Stimulated activated CD8-positive, alpha-beta memory T cell treated with anti-CD3 and anti-CD28 coated beads, Interleukin-4, amount 100 ng/mL, for 48 hours (primary cell): ENCODE measurements at places on chromosomes 3 and 15.

DNA sequence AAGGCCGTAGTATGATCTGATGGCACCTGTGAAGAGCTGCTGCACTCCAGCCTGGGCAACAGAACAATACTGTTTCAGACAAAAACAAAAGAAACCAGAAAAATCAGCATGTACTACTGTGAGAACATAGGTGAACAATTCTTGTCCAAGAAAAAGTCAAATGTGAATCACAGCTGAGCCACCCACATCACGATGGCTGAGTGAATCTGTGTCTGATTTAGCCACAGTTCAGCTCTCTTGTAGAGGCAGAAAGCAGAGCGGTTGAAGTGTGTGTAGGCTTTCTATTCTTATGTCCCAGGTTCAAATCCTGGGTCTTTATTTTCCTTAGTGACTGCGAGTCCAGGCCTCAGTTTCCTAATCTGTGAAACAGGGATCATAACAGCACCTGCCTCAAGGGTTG is 4.4 kb upstream of the FURIN start:
- DNase-seq: no peak

DNA sequence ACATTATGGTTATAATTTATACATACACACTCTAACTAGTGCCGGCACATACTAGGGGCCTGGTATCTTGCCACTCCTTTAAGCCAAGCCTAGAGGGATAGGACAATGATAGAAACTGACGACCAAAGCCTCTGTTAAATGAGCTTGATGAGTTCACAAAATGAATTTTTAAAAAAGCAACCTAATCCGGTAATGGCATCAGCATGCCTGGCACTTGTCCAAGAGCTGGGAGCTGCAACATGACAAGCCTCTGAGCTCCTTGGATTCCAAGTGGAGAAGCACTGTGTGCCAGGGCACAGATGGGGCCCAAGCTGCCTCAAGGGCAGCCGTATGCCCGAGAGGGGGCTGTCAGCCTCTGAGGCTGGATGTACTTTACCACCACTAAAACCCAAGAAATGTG is 9.7 kb downstream of the ETV5 start:
- DNase-seq: no peak

DNA sequence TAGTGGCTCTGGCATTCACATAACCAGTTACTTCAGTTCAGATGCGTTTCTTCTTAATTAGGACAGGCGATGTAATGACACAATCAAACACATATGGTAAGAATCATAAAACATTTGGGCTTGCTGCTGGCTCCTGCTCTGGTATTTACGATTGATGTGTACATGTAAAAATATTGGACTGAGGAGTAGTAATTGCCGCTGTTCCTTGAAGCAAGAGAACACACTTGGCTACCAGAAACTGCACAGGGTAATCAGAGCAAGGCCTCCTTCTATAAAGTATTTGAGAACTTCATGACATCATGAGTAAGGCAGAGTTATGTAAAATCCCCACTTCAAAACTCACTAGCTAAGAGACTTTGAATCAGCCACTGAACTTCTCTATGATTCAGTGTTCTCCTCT is 158.1 kb downstream of the SSR3 start:
- no peak for DNase-seq

DNA sequence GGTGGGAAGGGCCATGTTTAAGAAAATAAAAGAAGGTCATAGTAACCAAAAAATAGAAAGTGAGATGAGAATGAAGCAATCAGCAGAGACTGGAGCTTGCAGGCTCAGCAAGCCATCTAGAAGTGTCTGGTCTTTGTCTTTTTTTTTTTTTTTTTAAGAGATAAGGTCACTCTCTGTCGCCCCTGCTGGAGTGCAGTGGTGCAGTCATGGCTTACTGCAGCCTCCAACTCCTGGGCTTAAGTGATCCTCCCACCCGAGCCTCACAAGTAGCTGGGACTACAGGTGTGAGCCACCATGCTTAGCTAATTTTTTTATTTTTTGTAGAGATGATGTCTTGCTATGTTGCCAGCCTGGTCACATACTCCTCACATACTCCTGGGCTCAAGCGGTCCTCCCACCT is 36.2 kb downstream of the GXYLT2 start:
- peak; percentile 27 for DNase-seq

- no peak for DNase-seq
Observed at GRCh38 chr3:174720717-174721116, 138.4 kb upstream of the NAALADL2 start.

DNA sequence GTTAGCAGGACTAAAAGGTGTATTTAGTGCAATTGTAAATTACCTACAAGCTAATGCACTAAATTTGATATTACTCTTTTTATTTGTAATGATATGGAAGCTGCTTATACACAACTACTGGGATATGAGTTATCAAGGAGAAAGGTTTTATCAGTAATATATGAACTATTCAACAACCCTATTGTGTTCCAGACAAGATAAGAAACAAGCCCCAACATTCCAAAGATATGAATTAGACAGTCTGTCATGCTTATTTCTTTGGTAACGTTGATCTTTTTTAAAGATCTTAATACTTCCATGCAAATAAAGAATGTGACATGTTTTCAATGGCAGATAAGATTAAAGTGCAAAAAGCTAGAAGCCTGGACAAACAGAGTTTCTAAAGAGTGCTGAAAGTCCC is 314.0 kb upstream of the THBS1 start:
- DNase-seq: no peak

DNA sequence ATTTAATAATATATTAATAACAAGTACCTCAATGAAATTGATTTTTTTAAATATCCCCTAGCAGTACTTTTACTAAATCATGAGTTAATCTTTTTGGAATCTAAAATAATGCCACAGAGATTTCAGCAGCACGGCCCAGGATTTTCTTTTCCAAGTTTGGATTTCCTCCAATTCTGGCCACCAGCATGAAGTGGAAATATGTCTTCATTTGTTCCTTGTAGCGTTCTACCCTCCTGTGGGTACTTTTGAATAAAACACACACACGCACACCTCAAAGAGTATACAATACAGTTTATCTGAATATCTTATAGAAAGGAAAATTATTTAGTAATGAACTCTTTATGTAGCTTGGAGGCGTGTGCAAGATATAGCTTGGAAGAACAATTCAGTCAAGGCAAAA is 125.1 kb upstream of the STT3B start:
- no peak for DNase-seq

DNA sequence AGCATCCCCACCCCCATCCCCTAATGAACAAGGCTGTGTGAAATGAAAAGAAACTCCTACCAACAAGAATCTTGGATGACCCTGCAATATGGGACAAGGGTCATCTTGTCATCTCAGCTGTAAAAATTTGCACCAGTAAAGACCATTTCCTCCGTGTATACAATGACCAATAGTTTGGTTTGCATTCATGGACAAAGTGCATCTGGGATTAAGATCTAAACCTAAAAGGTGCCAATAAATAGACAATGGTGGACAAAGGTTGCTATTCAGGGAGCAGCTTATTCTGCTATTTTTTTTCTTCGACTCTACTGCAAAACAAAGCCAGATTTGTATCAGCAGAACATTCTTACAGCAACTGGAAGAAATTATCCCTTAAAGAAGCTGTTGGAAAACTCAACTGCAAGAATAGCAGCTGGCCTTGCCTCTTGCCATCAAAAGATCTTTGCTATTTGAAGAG is 8.0 kb downstream of the MGLL start:
- no peak for DNase-seq

- no peak for DNase-seq
Observed at GRCh38 chr3:57797701-57798487, 41.8 kb downstream of the SLMAP start.

DNA sequence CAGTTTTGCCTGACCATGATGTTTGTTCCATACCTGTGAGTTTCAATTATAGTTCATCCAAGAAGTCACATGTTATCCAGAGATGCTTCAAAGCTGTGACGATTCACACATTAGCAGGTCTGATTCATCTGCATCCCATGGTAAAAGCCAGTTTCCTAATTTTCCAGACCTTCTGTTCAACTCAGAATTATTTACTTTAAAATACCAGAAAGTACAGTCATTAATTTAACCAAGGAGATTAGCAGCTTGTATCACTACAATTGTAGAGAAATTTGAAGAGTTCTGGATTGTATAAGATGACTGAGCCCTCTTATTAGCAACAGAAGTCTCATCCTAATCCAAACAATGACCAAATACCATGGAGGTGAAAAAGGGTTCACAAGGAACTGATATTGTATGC is 76.1 kb upstream of the THBS1 start:
- no peak for DNase-seq
